ENCODE measurements at places on chromosomes 6 and 20.

- DNase-seq, result peak; percentile 56
Measured at GRCh38 chr20:32091888-32092346, 17.6 kb upstream of the TM9SF4 start.

- no peak for DNase-seq
Measured at GRCh38 chr20:4949833-4950178, 51.5 kb downstream of the SLC23A2 start.

DNA sequence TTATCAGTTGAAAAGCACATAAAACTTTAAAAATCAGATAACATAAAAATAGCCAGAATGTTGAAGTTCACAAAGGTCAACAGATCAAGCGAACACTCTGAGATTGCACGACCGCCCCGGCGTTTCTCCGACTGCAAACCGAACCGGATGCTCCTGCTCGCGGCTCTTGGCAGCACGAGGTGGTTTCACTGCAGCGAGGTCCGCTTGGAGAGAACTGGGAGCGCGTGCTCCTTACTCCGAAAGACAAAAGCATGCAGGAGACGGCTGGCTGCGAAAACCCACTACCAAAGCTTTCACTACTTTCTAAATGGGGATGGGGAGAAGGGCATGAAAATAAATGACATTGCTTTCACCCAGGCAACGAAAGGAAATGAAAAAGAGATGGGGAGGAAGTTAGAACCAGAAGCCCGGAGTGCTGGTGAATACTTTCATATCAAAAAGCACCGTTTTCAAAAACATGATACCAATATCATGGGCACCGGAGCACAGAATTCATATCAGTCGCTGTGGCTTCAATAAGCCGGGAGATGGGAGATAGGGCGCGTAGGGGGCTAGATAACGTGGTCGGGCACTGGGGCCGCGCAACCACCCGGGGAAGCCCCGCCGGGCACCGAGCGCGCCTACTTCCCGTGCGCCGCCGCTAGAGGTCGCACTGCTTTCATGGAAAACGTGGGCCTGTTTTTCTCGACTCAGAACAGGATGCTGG, 8.3 kb upstream of the ANKRD60 start:
- DNase-seq, result peak; percentile 57

DNA sequence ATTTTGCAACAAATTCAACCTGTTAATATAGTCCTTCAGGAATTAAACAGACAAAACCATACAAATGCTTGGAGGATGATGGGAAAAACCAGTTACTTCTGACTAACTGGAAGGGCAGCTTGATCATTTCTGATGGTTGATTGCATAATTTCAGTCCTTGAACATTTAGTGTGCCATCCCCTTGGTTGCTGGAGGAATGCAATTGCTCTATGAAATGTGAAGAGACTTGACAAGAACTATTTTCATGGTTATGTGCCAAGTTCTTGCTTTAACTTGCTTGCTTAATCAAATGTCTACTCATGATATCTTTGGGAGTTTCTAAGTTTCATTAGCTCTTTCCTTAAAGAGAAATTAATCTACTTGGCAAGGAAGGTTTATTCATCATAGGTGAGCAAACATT, 45.2 kb downstream of the ANKEF1 start:
- peak; percentile 8 for DNase-seq

- no peak for DNase-seq
Measured at GRCh38 chr20:51531141-51531710, 11.3 kb downstream of the NFATC2 start.

DNA sequence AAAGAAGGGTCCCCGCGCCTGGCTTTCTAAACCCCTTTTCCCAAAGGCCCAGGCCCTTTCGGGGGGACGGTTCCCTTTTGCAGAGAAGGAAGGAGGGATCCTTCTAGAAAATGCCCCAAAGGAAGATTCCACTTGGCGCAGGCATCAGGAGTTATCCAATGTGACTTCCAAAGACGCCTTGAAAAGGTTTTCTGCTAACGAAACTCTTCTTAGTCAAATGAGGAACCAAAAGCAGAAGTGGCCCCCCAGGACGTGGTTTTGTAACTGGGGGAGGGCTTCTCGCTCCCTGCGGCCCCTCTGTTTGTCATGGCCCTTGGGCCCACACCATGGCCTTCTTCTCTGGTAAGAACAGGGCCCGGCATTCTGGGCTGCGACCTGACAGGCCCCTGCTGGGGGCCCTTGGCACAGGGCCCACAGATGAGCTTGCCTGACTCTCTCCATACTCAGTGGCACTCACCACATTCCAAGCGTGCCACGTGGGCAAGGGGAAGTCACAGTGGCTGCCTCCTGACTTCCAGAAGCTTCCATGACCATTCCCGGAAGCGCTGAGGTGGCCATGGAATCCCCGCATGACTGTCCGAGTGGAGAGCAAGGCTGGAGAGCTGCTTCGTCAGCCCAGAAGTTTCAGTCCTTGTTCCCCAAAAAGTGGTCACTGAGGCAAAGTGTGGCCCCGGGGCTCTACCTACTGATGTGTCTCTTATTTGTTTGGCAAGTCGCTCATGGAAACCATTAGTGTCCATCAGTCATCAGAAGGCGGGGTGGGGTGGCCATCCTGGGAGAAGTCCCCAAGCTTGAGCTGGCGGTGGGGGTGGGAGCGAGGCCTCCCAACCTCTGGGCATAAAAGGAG, 834 bp upstream of the CTSZ start:
- DNase-seq, result no peak

GRCh38 chr20:25063981-25064380, 6.0 kb upstream of the ACSS1 start:
- no peak for DNase-seq

- DNase-seq, result no peak
Measured at GRCh38 chr20:58898629-58899408, 46.3 kb downstream of the GNAS start.

DNA sequence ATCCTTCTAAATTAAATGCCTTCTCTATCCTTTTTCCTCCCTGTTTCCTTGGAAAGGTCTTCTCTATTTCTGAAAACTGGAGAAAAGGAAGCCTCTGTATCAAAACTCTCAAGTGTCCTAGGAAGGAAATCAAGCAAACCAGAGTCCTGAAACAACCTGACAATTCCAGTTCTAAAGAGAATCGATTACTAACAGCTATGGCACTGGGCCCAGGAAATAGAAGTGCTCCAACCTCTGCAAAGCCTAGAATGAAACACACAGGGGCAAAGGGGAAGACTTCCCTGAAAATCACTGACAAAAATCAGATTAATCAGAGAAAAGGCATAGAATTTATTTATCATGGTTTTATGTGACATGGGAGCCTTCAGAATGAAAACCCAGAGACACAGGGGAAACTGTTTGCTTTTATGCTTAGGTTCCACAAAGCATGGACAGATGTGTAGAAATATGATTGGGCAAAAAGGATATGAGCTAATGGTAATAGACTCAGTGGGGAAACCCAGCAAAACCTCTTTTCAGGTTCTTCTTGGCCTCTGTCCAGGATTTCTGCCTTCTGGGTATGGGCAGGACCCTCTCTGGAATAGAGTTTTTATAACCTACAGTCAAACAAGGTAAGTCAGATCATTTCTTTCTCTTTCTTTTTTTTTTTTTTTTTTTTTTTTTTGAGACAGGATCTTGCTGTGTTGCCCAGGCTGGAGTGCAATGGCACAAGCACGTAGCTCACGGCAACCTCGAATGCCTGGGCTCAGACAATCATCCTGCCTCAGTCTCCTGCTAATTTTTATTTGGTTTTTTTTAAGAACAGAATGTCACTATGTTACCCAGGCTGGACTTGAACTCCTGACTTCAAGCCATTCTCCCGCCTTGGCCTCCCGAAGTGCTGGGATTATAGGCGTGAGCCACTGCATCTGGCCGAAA, 91.7 kb downstream of the CD24 start:
- no peak for DNase-seq

Measured in amniotic stem cell (primary cell).